Umbilical cord (tissue), 2 donors: ENCODE measurements at places on chromosomes 11 and 22.
A peak's percentile ranks its signal among the peaks of the same experiment; 100 is the strongest.

- no peak for DNase-seq
These were observed 7.8 kb downstream of the LARGE2 start for GRCh38 chr11:45930031-45930794.

DNA sequence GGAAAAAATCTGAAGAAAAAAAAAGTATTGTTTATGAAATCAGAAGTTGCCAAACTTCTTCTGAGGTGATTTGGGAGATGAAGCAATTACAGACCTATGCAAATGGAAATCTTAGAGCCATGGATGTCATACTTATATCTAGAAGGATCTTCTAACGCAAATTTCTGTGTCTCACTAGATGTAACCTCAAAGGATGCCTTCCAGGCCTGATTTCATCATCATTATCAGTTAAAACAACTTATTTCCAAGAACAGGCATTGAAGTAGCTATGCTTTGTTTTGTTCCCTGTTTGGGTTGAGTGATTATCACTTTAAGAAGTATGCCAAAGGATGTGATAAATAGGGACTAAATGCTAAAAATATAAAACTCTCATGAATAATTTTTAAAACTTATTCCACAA is 43.9 kb upstream of the ANGPTL5 start:
- DNase-seq = peak; percentile 30

DNA sequence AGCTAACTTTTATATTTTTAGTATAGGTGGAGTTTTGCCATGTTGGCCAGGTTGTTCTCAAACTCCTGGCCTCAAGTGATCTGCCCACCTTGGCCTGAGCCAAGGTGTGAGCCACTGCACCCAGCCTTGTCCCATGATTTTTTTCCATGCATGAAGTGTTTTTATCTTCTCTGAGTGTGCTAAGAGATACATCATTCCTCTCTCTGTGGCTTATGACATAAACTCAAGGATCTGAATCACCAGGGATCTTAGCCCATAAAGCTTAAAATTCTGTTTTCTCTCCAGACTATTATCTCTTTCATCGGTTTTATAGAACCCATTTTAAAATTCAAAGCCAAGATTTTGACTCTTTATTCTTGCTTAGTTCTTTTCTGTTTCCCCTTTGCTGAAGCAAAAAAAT is 48.4 kb upstream of the C11orf58 start:
- DNase-seq = peak; percentile 73

- DNase-seq = no peak
These were observed 98.5 kb upstream of the CSNK2A3 start for GRCh38 chr11:11451501-11452005.

DNA sequence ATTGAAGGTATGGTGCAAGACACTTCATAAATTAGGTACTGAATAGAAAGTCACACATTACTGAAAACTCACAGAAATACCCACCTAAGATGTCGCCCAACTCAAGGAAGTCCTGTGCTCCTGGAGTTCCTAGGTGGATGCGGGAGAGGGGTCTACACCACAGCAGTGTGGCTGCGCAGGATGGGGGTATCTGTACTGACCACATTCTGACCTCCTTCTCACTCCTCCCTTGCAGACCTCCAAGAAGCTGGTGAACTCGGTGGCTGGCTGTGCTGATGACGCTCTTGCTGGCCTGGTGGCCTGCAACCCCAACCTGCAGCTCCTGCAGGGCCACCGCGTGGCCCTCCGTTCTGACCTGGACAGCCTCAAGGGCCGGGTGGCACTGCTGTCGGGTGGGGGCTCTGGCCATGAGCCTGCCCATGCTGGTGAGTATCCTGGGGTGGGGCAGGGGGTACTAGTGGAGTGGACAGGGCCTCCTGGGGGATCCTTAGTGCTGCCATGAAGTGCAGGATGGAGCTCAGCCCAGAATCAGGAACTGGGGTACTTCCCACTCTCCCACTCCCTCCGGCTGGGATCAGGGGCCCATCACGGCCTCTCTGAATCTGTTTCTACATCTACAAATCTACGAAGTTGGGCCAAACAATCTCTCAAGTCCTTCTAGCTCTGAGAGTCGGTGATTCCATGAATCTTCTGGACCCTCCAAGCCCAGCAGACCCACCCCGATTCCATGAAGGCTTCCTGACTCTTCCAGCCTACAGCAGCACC is 4.9 kb downstream of the TKFC start:
- no peak for DNase-seq

DNA sequence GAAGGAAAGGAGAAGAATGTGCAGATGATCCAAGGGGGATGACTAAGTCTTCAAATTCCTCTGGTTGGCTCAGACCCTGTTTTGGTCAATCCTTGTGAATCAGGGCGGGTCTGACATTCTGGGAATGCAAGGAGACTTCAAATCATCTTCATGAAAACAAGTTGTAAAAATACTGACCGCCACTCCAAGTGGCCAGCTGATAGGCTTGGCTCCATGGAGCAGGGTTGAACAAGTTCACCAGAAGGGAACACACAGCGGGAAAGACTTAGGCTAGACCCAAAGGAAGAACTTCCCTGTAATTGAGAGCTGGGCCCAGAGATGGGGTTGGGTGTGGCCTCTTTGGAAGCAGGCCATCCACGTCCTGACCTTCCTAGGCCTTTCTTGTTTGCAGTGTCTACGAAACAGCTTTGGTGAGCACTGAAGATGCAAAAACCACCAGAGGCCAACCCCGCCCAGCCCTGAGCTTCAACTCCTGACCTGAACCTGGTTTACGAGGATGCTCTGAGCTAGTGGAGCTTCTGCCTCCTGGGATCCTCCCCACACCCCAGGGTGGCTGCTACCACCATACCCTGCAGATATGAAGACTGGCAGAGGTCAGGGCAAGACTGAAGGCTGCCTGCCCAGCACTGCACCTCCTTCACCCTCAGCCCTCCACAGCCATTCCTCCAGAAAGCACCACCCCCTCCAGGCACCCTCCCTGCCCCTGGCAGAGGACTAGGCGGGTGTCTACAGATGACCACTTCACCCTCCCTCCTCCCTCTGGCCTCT is 26.1 kb downstream of the GDPD5 start:
- DNase-seq = peak; percentile 93

DNA sequence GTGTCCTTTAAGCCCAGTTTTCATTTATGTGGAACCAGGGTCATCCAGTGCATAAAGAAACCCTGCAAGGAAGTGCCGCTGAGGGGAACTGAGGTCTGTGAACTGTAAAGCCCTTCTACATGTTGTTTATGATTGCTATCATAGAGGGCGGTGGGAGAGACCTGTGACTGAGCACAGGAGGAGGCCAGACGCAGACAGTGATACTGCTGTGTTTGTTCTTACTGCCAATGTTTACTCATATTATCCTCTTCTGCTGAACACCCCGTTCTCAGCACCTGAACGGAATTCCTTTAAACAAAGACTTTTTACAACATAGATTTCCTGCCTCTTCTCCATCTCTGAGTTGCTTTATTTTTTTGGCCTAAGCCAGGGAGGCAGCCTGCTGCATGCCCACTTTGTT is 967 bp upstream of the GALNT18 start:
- DNase-seq = no peak

- no peak for DNase-seq
These were observed 62.2 kb upstream of the VPREB1 start for GRCh38 chr22:22182218-22182989.

DNA sequence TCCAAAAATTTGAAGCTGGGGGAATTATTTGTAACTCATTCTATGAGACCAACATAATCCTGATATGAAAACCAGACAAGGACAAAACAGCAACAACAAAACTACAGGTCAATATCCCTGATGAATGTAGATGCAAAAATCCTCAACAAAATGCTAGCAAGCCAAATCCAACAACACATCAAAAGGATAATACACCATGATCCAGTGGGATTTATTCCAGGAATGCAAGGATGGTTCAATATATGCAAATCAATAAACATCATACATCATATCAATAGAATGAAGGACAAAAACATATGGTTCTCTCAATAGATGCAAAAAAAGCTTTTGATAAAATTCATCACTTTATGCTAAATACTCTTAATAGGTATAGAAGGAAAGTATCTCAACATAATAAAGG is 19.4 kb upstream of the USP2 start:
- DNase-seq = no peak

DNA sequence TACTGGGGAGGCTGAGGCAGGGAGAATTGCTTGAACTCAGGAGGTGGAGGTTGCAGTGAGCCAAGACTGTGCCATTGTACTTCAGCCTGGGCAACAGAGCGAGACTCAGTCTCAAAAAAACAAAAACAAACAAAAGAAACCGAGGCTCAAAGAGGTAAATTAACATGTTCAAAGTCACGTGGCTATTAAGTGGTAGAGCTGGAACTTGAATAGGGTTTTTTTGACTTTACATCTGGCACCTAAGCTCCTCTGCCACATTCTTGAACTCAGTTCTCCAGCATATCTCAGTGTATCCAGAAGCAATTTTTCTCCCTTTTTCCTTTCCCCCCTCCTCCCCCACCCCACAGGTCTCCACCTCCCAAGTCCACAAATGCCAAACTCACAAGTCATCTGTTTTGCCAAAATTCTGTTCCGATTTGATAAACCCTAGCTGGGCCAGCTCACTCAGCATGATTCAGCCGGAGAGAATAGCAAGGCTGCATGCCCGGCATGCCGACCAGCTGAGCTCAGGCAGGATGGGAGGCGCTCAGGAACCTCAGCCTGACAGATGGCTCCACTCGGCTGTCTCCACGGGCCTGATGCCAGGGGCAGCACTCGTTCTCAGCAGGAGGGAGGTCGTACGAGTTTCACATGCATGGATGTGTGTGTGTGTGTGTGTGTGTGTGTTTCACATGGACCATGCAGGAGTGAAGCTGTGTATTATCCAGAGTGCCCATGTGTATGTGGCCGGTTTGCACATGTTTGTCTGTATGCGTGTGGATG is 63.2 kb upstream of the RRAS2 start:
- DNase-seq = peak; percentile 98

- DNase-seq = no peak
These were observed 2.1 kb upstream of the TH start for GRCh38 chr11:2173761-2174160.

DNA sequence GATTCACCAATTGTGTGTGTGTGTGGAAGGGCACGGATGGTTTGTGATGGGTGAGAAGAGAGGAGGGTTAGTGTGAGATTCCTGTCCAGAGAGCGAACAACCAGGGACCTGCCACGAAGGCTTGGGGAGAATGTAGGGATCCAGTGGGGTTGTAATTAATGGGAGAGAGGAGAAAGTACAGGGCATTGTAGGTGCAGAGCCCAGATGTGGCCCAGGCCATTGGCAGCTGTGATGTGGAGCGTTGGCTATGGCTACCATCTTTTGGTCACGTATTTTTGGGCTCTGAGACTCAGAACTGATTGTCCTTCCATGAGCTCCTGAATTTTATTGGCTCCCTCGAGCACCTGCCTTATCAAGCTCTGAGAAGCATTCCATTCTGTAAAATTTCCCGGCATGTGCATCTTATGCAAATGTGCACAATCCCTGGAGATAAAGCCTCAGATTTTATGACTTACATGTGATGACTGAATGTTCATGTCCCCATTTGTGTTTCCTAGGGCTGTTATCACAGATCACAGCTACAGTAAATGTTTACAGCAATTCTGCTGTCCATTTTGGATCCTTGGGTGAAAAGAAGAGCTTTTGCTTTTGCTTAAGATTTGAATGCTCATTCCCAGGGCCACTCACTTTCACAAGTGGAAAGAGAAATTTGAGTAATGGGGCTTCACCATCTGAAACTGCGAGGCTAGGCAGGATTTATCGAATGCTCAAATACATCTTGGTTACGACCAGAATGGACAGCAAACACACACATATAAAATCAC is 33.1 kb downstream of the SLC5A1 start:
- DNase-seq = no peak

- peak; percentile 24 for DNase-seq
These were observed 30.4 kb upstream of the TMEM86A start for GRCh38 chr11:18668131-18668530.
